ENCODE measurements at places on chromosomes 12 and 14.

- no peak for DNase-seq
These were observed 257.2 kb downstream of the NELL2 start for GRCh38 chr12:44618946-44619345.

- no peak for DNase-seq
These were observed 105.0 kb upstream of the FRMD6 start for GRCh38 chr14:51546603-51547258.

DNA sequence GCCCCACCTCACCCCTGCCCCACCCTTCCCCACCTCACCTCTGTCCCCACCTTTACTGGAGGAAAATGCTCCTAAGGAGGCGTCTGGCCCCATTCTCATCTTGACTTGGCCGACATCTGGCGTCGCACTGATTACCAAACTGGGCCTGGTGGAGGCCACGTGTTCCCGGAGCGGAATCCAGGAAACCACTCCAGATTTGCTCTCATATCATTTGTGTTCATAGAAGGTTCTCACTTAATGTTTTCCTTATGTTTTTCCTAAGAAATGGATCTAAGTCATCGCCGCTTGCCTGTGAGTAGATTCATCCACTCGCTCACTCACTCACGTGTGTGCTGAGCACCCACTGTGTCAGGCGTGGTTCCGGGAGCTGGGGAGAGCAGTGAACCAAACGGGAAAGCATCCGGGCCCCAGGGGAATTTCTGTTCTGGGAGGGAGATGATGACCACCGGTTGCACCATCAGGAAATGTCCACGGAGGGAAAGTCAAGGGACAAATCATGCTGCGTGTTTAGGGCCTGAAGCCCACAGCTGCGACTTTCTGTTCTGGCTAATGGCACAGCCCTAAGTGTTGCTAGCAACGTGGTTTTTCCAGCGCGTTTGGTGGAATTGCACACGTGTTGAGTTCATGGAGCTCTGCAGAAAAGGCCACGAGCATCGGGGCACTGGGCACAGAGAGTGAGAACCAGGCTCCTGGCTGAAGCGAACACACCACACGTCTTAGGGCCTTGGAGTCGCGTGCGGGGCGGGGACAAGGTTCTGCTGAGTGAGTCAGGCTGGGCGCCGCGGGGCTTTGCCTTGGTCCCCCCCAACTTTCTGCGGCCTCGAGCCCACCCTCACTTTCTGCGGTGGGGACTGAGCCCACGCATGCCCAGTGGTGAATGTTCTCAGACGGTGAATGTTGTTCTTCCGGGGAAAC is 57.7 kb downstream of the ADGRD1 start:
- DNase-seq = no peak

GRCh38 chr14:28690029-28690692 is 76.4 kb upstream of the FOXG1 start:
- no peak for DNase-seq

DNA sequence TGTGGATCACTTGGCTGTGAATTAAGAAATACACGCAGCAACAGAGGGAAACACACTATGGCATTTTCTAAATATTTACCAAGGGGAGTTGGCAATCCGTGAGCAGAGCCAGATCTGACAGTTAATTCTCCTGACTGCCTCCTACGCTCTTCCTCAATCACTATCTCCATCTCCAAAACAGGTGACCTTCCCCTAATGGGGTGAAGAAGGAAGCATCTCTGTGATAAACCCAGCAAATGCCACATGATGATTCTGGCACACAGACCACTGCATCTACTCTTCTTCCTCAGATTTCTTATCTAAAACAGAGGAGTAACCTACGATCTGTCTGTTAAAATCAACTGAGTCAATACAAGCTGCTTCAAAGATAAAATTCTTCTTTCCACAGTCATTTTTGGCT is 4.4 kb downstream of the SPTB start:
- no peak for DNase-seq

GRCh38 chr14:33343016-33343415 is 404.3 kb downstream of the NPAS3 start:
- DNase-seq = no peak

GRCh38 chr14:103216857-103217256 is 93.6 kb downstream of the TNFAIP2 start:
- no peak for DNase-seq

DNA sequence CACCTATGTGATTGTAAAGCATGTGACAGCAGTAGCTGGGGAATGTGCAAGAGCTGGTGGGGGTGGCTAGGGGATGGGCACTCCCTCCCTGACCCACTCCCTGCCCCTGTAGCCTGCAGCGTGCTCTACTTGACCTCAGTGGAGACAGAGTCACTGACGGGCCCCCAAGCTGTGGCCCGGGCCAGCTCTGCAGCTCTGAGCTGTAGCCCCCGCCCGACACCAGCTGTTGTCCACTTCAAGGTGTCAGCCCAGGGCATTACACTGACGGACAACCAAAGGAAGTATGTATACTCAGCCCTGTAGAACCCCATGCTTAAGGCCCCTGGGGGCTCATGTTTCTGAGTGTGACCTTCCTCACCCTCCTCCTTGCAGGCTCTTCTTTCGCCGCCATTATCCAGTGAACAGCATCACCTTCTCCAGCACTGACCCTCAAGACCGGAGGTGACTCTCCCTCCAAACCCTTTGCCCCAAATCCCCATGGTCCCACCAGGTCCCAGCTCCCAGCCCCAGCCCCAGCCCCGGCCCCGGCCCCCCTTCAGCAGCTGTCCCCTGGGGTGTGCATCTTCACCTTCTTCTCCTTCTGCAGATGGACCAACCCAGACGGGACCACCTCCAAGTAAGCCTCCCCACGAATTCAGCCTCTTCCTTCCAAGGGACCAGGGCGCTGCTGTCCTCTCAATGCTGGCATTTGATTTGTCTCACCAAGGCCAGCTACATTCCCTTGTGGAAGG is 13.3 kb downstream of the TNS2 start:
- no peak for DNase-seq

DNA sequence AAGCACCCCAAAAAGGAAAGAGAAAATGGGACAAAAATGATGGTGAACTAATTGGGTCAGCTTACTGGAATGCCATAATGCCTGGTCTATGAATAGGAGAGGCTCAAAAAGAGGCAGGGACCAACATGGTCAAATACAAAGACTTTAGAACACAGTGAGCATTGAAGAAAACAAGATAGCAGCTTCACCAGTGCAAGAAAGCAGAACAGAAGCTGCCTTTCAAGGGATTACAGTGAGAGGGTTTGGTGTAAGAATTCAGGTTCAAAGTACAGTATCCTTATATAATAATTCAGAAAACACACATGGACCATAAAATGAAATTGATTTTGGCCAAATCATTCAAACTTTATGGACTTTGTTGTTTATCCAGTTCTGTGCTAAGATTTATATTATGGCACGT is 162.1 kb downstream of the NAV3 start:
- DNase-seq = no peak

GRCh38 chr12:93748672-93749383 is 71.7 kb downstream of the CRADD start:
- no peak for DNase-seq

DNA sequence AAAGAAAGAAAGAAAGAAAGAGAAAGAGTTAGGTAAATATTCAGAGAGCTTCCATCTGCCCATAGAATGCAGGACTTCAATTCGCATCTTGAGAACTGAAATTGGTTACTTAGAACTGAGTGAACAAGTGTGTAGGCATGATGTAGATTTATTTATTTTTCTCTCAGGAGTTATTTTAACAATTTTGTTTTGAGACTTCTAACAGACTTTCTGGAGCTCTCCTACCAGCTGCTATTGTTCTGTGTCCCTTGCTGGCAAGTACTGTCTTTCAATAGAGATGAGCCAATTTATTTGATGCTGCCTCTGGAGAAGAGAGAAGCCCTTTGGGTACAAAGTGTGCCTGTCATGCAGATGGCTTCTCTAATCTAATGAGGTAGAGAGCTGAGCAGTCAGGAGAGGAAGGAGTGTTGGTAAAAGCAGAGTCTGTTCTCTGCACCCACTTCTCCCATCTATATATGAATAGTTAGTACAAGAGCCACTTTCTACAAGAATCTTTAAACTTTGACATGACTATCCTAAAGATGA is 67.0 kb downstream of the SYT1 start:
- no peak for DNase-seq

DNA sequence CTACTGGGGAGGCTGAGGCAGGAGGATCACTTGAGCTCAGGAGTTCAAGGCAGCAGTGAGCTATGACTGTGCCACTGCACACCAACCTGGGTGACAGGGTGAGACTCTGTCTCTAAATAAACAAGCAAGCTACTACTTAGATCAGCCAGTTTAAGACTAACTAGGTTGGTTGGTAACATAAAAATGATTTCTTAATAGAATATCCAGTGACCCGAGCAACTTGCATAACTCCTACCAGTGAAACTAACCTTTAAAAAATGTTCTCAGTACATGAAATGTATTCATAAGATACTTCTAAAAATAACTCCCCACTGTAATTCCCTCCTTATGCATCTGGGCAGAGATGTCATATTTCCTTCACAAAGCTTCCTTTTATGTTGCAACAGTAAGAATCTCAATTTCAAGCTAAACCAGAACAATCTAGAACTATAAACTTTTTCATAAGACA is 15.9 kb downstream of the TAOK3 start:
- DNase-seq = no peak

DNA sequence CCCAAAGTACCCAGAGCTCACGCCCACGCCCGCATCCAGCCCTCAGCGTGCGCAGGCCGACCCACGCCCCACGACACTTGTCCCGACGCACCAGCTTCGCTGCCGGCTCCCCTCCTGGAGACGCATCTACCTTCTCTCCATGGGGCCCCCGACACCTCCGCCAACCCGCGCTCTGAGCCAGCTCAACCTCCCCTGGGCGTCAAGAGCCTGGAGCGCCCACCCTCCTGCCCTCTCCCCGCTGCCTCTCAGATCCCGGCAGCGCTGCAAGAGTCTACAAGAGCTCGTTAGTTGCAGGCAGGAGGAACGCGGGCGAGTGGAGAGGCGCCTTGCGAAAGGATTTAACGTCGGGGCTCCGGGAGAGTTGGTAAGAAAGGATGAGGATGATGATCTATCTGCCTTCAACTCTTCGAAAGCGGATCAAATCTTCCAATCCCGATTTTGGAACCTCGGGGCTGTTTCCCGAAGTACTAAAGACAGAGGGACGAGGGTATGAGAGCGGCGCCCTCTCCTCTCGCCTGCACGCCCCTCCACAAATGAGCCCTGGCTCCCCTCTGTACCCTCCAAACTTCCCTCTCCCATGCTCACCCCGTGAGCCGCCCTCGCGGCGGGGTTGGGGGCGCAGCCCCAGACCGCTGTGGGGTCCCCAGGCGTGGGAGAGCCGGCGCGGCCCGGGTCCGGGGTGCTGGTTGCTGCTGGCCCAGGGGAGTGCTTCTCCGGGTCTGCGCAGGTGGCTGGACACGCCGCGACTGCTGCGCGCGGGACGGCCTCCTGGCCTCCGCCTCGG is 979 bp downstream of the LTBP2 start:
- DNase-seq = no peak

DNA sequence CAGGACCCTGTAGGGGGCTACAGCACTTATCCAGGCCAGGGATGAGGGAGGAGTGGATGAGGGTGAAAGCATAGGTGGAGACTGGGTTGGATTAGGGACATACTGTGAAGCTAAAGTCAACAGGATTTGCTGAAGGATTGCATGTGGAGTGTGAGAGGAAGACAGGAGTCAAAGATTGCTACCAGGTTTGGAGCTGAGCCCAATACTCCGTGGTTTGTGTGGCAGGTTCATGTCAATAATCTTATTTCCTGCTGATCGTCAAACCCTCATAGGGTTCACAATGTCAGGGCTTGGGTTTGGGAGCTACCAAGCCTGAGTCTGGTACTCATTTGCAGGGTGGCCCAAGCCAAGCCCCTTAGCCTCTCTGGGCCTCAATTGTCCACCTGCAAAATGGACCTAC is 77.1 kb upstream of the PLXNC1 start:
- DNase-seq = no peak

GRCh38 chr14:101500061-101500460 is 61.2 kb upstream of the DIO3 start:
- no peak for DNase-seq

GRCh38 chr12:85369365-85370154 is 89.5 kb downstream of the ALX1 start:
- no peak for DNase-seq

DNA sequence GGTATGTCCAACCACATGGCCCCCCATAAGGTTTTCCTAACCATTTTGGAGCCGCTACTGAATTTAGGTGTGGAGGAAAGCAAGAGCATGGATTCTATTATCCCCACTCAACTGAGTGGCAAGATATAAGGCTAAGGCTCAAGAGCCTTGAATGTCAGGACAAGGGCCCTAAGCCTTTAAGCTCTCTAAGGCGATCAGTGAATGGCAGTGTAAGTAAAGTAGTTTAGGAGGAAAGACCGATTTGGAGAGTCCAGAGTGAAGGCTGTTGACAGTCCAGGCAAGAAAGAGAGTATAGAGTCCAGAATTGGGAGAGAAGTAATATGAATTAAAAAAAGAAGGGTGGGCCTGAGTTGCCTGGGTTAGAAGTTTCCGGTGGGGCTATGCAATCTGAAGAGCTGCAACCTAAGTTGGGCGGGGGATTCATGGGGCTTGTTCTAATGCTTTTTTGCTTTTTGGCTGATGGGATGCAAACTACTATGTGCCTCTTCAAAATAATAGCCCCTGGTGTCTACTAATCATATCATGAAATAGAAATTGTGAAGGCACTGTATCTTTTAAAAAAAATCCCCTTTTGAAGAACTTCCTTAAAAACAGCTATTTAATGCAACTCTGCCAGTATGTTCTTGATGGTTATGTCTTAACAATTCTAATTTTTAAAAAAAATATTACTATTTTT is at the start of gene SPIC:
SPIC (plus strand) TSS at position 626 of the 676 bp plus-strand sequence. CDS start 1,569 bp downstream, outside the sequence.
- DNase-seq = no peak

GRCh38 chr14:70333289-70333688 is 26.2 kb downstream of the COX16 start:
- no peak for DNase-seq

GRCh38 chr12:15116086-15116485 is 105.1 kb downstream of the RERG start:
- DNase-seq = no peak

DNA sequence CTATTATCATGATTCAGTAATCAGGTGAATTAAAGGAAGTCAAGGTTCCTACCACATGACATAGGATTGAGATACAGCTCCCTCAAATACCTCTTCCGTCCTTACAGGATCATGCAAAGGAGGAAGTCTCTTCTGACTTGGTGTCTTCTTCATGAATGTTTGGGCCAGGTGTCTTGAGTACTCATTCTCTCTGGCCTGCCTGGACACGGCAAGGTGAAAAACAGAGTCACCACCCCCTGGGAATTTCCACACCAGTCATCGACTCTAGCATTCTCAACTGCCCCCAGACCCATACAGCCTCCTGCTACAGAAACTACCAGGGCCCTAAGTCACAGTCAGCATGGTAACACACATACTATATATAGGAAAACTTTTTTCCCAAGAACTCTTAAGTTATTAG is 44.9 kb upstream of the LTBP2 start:
- no peak for DNase-seq
